ENCODE measurements at places on chromosomes 3 and 15.
A peak's percentile ranks its signal among the peaks of the same experiment; 100 is the strongest.

DNA sequence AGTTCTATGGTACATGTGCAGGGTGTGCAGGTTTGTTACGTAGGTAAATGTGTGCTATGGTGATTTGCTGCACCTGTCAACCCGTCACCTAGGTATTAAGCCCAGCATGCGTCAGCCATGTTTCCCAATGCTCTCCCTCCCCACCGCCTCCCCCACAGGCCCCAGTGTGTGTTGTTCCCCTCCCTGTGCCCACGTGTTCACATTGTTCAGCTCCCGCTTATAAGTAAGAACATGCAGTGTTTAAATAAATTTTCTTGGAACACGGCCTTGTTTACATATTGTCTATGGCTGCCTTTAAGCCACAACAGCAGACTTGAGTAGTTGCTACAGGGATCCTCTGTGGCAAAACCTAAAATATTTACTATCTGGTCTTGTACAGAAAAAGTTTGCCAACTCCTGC, 41.3 kb upstream of the CORO2B start:
- no peak for DNase-seq

GRCh38 chr3:108157273-108157672, 65.0 kb downstream of the IFT57 start:
- no peak for DNase-seq

DNA sequence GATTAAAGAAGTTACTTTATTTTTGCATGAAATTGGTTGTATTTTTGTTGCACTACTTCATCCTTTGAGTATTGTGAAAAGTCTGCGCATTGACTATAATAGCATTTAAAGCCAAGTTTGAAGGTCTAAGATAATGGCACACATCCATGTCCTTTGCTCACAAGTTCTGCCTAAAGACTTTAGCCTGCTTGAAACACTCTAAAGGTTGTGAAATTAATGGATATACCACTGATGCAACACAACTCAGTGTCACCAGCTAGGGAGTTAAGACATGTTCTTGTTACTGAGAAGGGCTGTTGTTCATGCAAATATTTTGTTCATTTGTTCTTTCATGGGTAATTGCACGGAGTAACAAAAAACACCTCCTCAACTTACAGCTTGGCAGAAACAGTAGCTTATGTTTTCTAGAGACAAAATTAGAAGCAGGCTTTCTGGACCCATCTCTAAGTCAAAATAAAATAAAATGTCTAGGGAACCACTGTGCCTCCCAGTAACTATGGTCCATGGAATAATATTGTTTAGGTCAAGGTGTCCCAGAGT, 83.9 kb downstream of the PPARG start:
- DNase-seq: peak; percentile 41

- DNase-seq: no peak
Measured at GRCh38 chr15:89857673-89858072, 36.1 kb downstream of the AP3S2 start.

DNA sequence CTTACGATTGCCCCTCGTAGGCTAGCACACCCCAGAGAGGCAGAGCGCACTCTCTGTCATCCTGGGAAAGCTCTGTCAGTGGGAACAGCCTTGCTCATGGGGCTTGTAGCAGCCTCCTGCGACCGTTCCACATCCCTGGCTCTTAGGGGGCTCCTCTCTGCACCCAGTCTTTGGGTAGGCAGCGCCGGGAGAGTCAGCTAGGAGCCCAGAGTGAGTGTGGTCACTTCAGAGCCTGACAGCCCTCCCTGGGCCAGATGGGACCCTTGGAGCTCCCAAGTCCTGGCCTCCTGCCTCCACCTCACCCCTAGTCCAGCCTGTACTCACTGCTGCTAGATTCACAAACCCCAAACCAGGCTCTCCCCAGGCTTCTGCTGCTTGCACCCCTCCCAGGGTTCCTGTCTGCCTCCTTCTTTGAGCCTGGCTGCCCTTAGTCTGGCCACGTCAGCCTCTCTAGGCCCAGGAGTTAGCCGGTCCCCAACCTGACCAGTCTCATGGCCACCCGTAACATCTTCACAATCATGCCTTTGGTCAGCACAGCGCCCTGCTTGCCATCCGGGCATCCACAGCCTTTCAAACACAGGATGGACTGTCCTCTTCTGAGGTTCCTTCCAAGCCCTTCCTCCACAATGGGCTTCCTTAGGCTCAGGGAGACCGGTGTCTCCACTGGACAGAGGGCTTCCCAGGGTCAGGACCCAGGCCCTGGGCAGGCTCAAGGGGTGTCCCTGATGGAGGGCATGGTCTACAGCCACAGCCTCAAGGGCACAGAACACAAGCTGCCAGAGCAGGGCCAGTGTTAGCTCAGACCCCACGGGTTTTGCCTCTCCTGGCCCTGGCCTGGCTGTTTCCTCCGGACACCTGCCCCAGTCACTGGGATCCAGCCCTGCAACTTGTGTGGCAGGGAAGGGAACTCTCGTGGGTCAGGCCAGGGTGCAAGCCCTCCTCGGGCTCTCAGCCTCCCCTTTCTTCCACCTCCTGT, 4.6 kb downstream of the ACSBG1 start:
- no peak for DNase-seq

DNA sequence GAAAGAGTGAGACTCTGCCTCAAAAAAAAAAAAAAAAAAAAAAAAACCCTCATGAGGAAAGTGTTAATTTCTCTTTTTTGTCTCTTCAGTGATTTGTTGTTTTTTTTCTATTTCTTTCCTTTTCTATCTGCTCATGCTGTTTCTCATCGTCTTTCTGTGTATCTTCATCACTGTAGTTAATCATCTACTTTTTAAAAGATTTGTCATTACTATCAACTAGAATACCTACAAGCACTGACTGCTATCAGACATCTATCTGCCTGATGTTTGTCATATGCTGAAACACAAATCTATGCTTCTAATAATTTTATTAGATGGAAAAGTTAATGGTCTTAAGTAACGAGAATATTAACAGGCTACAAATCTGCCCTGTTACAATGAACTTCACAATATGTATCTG, 26.8 kb downstream of the CCDC14 start:
- no peak for DNase-seq

GRCh38 chr3:195270079-195270816, 711 bp downstream of the XXYLT1 start:
- peak; percentile 73 for DNase-seq

DNA sequence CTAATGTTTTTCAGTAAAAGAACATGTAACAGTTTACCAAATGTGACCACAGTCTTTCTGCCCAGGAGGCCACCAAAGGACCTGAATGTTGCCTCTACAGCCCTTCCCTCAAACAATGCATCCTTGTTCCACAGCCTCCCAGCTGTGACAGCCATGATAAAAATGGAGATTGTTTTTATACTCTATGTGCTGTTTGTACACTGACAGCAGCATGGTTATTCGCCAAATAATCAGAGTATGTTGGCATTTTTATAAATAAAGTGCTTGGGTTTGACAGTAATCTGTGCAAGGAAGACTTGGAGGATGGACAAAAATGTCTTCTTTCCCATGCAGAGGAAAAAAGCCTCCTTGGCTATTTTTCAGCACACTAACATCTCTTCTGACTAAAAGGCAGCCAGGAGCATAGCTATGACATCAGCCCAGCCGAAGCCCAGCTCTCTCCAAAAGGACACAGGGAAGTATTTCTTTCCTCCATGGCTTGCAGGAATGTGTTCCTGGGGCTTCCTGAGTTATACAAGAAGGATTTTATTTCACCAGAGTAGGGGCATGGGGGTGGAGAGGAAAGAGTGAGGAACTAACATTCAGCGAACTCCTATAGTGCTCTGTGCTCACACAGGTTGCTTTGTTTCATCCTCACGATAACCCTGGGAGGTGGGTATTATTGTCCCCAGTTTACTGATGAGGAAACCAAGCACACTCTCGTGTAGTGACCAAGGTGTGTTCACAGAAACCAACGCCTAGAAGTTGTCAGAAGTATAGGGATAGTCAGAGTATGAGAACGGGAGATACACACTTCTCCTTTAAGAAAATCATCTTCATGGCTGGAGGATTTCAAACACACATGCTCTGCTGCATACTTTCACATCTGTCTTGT, 339.7 kb downstream of the MECOM start:
- DNase-seq: no peak

- DNase-seq: no peak
Measured at GRCh38 chr3:158976966-158977365, 175.1 kb downstream of the MFSD1 start.

DNA sequence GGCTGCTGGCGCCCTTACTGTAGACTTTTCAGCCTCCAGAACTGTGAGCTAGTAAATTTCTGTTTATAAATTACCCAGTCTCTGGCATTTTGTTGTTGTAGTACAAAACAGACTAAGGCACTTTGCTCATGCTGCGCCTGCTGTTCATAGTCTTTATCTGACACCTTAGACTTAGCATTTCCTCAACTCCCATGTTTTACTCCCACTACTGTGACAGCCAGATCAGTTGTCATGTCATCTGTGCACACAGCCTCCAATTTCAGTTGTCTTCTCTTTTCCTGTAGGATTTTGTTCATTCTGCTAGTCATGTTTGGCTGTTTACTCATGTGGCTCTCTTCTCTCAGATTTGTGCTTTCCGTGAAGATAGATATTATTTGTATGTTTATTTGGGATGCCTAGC, 62.0 kb downstream of the TCF12 start:
- no peak for DNase-seq

- no peak for DNase-seq
Measured at GRCh38 chr3:117979466-117979865, 1055.2 kb downstream of the IGSF11 start.

GRCh38 chr3:156617145-156617544, 57.2 kb upstream of the TIPARP start:
- DNase-seq: peak; percentile 41

DNA sequence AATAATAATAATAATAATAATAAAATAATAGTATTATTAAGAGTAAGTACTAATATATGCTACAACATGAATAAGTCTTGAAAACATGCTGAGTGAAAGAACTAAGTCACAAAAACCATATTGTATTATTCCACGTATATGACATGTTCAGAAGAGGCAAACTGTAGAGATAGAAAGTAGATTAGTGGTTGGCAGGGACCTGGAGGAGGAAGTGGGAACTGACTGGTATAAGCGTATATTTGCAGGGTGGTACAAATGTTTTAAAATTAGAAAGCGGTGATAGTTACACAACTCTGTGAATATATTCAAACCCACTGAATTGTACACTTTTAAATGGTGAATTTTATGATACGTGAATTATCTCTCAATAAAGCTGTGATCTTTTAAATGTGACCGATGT, 32.8 kb downstream of the LRRK1 start:
- no peak for DNase-seq

GRCh38 chr3:195397524-195397923, 45.3 kb downstream of the ACAP2 start:
- no peak for DNase-seq

GRCh38 chr3:17882981-17883380, 140.6 kb upstream of the TBC1D5 start:
- DNase-seq: no peak

GRCh38 chr15:35481992-35482391, 64.0 kb downstream of the DPH6 start:
- peak; percentile 87 for DNase-seq

DNA sequence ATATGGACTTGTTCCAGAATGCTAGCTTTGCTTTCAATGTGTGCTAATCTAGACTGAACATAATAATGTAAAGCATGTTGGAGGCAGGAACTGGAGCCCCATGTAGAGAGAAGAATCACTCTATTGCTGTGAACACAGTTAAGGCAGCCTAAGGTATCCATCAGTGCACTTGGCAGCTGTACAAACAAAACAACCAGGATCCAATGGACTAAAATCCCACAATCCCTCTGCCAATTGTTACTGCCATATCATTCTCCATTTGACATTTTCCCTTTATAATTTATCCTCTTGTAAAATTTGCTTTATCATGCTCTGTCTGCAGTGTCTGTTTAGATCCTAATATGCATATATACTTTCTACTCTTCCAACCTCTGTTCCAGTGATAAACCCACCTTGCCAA, 756.8 kb upstream of the LMCD1 start:
- no peak for DNase-seq

DNA sequence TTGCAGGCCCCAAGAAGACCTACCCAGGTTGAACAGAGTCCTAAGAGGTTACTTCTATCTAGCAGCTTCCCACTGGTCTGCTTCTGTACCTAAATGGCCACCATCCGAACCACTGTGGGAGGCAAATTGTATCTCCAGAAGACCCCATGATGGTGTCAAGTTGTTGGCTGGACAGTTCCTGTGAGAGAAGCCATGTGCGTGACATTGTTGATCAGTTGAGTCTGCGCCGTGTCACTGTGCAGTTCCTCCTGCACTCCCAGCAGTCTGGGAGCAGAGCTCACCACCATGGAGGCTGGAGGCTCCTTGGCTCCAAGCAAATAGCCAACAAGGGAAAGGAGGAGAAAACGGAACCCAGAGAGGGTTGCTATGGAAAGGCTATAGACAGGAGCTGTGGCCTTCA, 7.5 kb upstream of the CYP1A1 start:
- DNase-seq: no peak

GRCh38 chr3:78814893-78815562, 952.8 kb downstream of the ROBO1 start:
- DNase-seq: no peak

DNA sequence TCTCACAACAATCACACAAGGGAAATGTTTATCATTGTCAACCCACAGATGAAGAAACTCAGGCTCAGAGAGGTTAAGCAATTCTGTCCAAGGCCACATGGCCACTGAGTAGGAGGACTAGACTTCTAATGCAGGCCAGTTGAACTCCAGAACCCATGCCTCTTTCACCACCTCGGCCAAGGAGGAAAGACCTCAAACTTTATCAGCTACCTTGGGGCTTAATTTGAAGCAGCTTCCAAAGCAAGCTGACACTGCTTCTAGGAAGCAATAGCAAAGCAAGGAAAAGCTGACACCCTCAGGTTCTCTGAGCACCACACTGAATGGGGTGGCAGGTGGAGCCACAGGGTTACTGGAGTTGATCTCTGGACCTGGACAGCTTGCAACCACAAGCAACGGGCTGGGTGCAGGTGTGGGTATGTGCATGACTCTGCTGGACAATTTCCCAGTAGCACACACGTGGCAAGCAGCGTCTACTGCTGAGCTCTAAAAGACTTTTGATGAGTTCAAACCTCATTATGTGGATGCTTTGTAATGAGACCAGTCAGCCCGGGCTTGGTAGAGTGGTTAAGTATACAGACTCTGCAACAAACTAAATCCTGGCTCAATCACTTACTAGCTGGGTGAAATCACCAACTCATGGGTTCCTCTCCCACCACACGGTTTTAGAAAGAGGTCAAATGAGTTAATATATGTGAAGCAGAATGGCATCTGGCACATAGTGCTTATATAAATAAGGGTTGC, 23.1 kb downstream of the CCNL1 start:
- DNase-seq: no peak

- DNase-seq: peak; percentile 29
Measured at GRCh38 chr3:154779571-154779970, 300.5 kb upstream of the MME start.
